Hippocampal formation (tissue), 2 donors: ENCODE measurements at places on chromosomes 11 and 22.

DNA sequence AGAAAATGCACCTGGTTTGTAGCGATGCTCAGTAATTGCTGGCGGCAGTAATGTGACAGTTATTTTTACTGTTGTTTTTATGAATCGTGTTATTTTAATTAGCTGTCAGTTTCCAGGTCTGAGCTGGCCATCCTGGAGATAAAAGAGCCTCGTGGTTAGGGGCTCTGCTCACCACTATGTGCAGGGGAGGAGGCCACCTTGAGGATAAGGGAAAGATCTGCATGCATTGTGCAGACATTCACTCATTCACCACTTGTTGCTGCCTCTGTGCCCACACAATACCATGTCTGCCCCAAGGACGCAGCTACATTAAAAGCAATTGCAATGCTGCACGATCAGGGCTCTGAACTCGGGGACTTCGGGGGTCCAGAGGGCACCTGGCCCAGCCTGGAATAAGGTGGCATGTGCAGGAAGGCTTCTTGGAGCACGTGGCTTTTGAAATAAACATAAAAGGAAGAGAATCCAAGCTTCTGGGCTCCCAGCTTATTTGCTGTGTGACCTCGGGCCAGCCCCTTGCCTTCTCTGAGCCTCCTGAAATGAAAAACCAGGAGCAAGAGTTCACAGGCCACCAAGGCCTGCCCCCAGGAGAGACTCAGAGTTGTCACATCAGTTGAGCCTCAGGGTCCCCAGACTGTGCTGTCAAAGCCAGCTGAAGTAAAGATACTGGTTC lies 44.7 kb upstream of the SHISAL1 start:
- no peak for DNase-seq

DNA sequence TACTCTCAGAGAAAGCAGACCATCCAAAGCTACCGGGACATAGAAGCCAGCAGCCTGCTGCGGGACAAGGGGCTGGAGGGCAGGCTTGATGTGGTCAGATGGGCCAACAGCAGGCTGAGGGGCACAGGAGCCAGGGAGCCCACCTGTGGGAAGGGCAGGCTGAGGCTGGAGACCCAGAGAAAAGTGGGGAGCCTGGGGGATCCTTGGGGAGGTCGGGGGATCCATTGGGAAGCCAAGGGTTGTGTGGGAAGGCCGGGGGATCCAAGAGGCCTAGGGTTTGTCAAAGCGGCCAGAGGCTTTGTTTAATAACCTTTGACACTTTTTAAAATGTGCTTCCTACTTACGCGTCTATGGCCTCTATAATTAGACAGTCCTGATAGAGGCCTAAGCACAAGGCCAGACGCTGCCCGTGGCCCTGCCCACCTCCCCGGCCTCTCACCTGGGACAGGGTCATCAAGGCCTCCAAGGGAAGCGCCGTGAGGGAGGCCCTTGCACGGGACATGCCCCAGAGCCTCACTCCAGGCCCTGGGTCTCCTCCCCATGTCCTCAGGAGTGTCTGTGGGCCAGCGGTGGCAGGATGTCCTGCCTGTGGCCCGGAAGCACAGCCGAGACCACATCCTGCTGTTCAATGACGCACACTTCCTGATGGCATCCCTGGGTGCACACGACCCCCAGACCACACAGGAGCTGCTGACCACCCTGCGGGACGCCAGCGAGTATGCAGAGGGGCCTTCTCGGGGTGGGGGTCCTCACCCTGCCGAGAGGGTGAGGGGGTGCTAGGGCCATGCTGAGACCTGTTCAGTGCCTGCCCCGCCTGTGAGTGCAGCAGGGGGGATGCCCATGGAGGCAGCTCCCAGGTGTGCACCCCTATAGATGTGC lies 8.6 kb upstream of the GTSE1 start:
- DNase-seq: no peak

GRCh38 chr11:57230791-57231538 lies 6.1 kb downstream of the APLNR start:
- DNase-seq: peak; percentile 24

DNA sequence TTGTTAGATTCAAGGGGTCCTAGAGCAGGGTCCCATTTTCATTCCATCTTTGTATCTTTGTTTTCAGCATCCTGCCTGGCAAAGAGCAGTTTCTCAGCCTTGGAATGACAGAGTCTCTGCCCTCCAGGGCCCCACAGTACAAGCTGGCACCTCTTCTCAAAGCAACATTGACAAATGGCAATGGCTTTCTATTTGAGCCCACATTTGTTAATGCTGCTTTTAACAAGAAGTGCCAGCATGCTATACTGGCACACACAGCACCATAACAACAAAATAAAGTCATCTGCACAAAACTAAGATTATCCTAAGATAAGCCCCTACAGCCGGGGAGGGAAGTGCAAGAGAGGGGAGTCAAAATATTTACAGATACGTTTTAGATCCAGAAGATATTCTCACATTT lies 309.7 kb upstream of the C11orf87 start:
- no peak for DNase-seq

DNA sequence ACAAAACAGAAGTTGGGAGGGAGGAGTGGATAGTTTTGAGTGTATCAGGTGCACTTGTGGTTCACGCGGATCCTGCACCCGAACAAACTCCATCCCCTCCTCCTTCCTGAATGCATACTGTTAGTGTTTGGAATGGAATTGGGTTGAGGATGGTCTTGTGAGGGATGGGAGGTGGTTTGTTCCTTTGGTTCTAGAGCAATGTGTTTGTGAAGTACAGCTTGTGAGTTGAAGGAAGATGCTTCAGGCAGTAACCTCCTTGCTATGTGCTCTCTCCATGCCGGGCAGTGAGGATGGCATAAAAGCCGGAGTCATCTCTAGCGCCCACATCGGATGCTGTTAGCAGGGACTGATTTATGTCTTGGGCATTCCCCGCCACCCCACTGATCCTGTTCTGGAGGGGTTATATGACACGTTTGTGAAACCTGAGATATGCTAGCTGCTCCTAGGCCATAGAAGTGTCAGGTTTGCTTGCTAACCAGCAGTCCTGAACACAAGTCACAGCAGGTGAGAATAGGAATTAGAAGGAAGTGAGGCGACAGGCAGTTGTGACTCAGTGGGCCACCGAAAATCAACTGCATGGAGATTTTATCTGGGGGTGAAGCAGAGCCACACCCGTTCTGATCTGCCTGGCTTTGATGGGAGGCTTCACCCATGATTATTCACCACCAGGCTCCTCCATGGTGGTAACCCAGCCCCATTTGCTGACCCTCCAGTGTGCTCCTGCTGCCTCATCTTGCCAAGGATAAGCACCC lies 2.2 kb downstream of the BCR start:
- DNase-seq: no peak

GRCh38 chr11:113567867-113568544 lies 92.8 kb upstream of the DRD2 start:
- no peak for DNase-seq

- no peak for DNase-seq
Measured at GRCh38 chr11:74870485-74870884, 78.4 kb downstream of the XRRA1 start.
